Astrocyte (in vitro differentiated cells and primary cell): ENCODE measurements at places on chromosomes 2 and 18.

GRCh38 chr2:231392431-231393148 is 2.9 kb upstream of the B3GNT7 start:
- DNase-seq, result no peak

- DNase-seq, result no peak
Observed at GRCh38 chr2:54012538-54013141, 41.8 kb upstream of the PSME4 start.

DNA sequence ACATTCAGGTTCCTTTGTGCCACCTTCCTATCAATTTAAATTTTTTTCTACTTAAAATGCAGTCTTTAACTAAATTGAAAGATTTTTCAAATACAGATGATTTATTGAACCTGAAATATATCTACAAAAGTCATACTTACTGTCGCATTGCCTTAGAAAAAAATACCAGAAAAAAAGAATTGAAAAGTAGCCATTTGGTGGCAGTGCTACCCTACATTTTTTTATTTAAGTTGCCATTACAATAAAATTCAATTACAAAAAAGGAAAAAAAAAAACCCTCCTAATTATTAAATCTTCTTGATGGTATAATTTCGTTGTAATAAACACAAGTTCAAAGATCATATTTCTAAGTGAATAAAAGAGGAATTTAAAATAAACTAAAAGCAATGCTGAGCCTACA is 43.4 kb downstream of the DSC3 start:
- no peak for DNase-seq

GRCh38 chr2:172772633-172773032 is 37.0 kb downstream of the RAPGEF4 start:
- DNase-seq, result peak; percentile 28

DNA sequence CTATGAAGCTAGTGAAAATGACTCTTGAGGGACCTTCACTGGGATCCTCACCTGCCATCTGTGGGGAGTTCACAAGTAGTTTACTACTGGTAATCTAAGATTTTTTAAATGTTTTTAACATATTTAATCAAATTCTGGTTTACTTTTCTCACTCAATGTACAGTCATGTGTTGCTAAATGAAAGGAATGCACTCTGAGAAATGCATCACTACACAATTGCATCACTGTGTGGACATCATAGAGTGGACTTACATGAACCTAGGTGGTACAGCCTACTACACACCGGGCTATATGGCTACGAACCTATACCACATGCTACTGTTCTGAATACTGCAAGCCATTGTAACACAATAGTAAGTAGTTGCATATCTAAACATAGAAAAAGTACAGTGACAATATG is 528.0 kb downstream of the BCL11A start:
- DNase-seq, result no peak

- no peak for DNase-seq
Observed at GRCh38 chr18:13545514-13545913, 180.8 kb downstream of the FAM210A start.
